Sciatic nerve (tissue), 2 donors: ENCODE measurements at places on chromosomes 3 and 15. TPM values are rescaled to one million over a fixed set of nuclear protein-coding genes. Genes with fewer than 3 reads are reported as not detected.

The ARRDC4 gene
- total RNA-seq, result 48.2 TPM

The TERC gene
- 6.3 TPM for total RNA-seq

The ETFA gene
- total RNA-seq, result 84.8 TPM

The LRRIQ4 gene
- total RNA-seq, result not detected

The OXSR1 gene
- total RNA-seq, result 42.6 TPM

The SLC24A1 gene
- total RNA-seq, result 12.4 TPM

The LRRC3B gene
- total RNA-seq, result 0.45 TPM

The TLR9 gene
- total RNA-seq, result 1.1 TPM

The RAD51 gene
- total RNA-seq, result 0.53 TPM

The CHRNA7 gene
- total RNA-seq, result 1.5 TPM

The SORD gene
- 15.4 TPM for total RNA-seq

The SHC4 gene
- total RNA-seq, result 74.2 TPM

The GCSAM gene
- 0.22 TPM for total RNA-seq

The ARL14 gene
- not detected for total RNA-seq

The C2CD4B gene
- total RNA-seq, result 5.9 TPM
